ENCODE measurements at places on chromosomes 4 and X.

DNA sequence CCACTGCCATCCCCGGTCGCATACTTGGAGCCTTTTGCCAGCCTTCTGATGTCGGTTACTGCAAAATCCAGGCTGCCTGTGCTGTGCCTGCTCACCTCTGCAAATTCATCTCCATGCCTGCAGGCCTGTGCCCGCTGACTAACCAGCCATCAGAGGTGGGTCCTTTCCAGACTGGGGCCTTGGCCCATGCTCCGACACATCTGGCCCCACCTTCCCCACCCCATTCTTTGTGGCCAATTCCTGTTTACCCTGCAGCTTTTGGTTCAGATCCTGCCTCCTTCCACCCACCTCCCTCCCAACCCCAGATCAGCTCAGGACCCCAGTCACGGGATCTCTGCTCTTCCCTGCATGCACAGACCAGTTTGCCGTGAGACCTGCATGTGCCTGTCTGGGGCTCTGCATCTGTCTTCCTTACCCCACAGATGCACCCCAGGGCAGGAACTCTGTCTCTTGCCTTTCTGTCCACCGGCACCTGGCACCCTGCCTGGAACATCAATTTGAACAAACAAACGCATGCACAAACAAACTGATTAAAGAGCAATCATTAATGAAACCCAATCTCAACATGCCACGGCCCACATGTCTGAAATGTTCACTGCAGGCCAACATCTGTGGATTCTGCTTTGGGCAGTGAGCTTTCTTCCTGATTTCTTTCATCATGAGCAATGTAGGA lies 112.8 kb upstream of the PSAPL1 start:
- DNase-seq: peak; percentile 6

DNA sequence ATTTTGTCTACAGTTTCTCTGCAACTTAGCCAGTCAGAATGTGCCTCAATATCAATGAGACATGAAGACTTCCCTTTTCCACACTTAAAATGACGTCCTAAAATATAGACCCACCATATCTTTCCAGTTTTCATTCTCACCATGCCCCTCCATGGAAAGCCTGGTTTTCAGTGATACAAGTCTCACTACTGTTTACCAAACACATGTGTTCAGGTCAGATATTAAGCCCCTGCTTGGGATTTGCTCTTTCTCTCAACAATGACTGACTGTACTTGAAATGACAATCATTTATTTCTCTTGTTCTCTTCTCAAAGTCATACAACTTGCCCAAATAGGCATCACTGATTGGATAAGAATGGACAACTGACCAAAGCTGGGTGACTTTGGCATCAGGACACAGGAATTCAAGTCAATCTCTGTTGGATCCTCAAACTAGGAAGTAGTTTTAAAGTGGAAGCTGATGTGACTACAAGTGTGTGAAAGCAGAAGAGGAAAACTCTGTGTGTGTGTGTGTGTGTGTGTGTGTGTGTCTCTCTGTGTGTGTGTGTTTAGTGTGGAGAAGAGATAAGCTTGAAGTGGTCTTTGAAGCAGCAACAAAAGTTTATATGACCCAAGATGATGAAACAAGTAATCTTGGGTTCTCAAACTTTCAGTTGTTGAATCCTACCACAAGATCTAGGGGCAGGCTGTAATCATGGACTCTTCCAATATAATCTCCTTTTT lies 217.4 kb upstream of the FGF13 start:
- DNase-seq: no peak

DNA sequence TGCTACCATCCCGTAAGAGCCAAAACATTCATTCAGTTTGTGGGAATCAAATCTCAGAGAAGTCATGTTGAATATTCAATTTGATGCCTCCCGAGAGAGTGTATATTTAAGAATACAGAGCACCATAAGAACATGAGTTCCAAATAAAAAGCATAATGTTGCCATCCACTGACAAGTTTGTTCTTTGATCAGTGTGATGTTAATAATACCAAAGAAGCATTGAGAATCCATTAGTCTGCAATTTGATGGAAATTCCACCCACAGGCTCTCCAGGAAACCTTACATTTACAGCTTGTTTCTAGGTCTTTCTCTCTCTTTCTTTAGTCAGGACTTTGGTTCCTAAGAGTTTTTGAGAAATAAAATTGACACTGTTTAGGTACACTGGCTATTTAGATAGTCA lies 200.6 kb upstream of the SFRP2 start:
- no peak for DNase-seq

DNA sequence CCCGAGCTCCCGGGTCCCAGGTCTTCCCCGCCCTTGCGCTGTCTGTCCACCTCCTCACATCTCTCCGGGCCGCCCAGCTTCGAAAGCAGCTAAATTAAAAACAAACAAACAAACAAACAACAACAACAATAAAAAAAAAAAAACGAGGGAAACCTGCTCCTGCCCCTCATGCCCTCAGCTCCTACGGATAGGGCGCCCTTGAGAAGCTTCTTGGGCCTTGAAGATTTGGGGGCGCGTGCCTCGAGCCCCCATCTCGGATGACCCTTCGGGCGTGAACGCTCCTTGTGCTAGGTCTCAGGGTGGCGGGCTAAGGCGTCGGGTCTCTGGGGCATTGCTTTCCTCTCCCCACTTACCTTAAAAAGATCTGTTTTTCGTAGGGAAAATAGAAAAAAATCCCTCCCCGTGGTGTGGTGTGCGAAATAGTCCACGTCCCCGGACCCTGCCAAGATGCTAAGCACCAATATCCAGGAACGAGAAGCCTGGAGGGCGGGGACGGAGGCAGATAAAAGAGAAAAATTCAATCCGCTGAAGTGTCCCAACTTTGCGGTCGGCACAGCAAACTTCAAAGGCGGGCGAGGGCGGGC lies 603 bp downstream of the NDNF start:
- no peak for DNase-seq

- no peak for DNase-seq
Measured at GRCh38 chr4:187666697-187667494, 328.7 kb upstream of the ZFP42 start.

DNA sequence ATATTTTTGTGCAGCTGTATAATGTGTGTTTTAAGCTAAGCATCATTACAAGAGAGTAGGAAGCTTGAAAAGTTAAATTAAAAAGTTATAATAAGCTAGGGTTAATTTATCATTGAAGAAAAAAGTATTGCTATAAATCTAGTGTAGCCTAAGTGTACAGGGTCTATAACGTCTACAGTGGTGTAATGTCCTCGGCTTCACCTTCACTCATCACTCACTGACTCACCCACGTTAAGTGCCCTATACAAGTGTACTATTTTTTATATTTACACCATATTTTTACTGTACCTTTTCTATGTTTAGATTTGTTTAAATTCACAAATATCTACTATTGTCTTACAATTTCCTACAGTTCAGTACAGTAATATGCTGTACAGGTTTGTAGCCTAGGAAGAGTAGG lies 23.5 kb downstream of the ARAP2 start:
- DNase-seq: no peak

DNA sequence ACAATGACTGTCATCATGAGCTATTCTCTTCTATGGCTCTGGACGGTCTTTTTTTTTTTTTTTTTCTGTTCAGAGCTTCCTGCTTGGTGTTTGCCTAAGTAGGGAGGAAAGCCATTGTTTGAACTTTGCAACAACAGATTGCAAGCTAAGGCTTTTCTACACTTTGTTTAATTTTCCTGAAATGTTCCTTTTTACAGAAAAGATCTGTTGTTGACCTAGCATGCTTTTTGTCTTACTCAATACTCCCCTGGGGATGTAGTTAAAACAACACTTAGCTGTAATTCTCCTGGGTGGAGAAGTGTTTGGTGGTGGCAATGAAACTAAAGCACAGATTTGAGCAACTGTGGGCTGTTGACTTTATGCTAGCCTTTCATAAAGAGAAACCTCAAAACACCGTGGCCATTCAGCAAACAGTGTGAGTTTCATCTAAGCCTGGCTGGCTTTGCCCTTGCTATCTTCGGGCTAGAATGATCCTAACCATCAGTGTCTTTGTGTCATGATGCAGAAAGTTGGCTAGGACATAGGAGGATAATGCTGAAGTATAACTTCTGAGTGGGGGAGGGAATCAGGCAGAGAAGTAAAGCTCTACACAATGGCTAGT lies 110.5 kb downstream of the ANXA3 start:
- peak; percentile 50 for DNase-seq

DNA sequence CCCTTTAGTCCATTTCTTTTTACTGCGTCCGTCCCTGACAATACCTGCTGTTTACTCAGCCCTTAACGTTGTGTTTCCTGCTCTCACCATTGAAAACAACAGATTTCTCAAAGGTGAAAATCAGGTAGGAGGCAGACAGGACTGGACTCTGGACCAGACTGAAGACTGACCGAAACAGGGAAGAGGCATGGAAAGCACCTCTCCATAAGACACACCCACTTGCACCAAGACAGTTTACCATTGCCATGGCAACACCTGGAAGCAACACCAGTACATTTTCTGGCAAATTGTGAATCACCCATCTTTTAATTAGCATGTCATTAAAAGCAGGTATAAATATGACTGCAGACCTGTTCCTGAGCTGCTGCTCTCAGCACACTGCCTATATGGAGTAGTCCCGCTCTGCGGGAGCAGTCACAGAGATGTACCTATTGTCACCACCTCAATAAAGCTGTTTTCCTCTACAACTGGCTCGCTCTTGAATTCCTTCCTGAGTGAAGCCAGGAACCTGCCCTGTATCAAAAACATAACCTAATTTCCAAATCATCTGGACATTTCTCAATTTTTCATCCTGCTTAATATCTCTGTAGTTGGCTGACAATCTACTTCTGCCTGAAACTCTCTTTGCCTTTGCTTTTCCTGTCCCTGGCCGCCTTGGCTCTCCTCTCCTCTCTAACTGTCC lies 117.0 kb downstream of the RNF150 start:
- no peak for DNase-seq

GRCh38 chrX:23494741-23495140 lies 160.1 kb downstream of the PTCHD1 start:
- no peak for DNase-seq

DNA sequence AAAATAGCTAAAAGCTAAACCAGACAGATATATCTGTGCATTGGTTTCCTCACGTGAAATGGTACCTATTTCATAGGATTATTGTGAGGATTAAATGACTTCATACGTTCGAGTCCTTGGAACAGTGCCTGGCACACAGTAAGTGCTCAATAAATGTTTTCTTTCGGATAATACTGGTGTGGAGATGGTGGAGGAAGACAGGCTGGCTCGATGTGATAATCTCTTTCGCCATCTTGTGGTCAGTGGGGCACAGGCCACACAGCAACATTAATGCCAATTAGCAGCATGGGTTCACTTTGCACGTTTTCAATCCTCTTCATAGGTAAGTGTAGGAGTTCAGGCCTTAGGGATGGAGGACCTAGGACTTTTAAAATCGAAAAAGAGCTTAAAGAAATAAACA lies 9.3 kb downstream of the PAGE4 start:
- peak; percentile 20 for DNase-seq

DNA sequence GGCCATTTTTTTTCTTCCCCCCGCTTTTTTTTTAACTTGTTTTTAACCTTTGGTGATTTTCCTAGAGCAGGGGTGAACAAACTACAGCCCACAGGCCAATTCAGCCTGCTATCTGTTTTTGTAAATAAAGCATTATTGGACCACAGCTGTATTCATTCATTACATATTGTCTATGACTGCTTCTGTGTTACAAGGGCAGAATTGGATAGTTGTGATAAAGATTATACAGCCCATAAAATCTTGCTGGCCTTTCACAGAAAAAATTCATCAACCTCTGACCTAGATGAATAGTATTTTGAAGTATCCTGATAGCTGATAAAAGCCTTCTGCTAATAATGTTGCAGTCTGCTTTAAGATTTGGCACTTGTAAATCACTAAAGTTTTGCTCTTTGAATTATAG lies 63.4 kb downstream of the SMAD1 start:
- DNase-seq: no peak

DNA sequence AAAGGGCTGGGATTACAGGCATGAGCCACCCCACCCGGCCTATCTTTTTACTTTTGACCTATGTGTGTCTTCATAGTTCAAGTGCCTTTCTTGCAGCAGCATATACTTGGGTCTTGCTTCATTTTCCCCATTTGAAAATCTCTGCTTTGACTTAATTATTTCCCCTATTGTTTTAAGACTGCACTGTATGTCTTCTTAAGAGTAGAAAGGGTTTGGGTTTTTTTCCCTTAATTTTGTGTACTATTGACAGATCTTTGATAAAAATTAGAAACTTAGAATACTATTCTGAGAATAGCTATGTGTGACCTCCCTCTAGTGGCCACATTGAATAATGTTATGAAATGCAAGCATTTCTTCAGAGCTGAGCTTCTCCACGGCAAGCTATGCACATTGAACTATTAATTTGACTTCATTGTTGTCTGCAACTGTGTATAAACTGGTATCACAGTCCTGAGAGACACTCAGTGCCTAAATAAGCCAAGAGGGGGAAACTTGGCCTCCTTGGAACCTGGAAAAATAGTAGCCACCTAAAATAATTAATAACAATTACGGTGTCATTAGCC lies 8.7 kb upstream of the SLC25A4 start:
- peak; percentile 12 for DNase-seq

GRCh38 chr4:74878323-74878722 lies 54.6 kb upstream of the PARM1 start:
- DNase-seq: no peak

DNA sequence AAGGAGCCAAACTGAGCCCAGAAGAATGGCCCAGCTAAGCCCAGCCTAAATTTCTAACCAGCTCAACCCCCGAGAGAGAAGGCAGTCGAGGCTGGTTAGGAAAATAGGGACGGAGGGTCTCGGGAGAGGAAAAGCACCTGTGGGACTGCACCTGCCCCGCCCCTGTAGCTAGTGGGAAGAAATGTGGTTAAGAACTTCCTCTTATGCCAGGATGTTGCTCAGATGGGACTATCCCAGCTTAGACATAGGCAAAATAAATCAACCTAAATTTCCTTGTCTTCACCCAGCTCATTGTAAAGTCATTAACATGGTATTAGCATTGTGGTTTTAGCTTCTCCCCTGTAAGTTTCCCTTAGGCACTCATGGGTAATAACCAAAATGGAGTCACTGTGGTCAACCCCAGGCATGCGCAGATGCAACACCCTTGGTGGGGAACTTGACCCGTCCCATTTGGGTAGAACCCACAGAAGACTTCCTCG lies 86.8 kb downstream of the ZNF718 start:
- no peak for DNase-seq

DNA sequence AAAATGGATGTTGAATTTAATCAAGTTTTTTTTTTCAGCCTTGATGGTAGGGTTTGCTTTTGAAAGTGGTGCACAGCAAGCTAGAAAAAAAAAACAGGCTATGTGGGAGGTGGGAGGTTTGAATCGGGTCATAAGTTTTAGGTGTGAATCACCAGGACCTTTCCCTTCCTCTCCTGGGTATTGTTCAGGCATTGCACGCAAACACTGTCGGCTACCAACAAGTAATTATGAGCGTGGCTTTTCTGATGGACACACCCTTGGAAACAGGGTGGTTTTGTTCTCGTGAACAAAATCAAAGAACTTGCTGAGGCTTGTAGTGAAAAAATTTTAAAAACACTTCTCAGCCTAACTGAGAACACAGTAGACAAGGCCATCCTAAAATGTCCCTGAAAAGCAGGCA lies 18.1 kb downstream of the PIR start:
- DNase-seq: peak; percentile 1

GRCh38 chr4:78517050-78517652 lies 34.4 kb upstream of the ANXA3 start:
- DNase-seq: peak; percentile 17

All from NCI-H146 (cell line).